ENCODE measurements at places on chromosomes 2 and 18.

GRCh38 chr2:11596801-11597200 is 63.0 kb downstream of the GREB1 start:
- no peak for DNase-seq

GRCh38 chr2:223328578-223328977 is 273.6 kb downstream of the SCG2 start:
- no peak for DNase-seq

GRCh38 chr2:11938196-11938595 is 191.8 kb downstream of the LPIN1 start:
- no peak for DNase-seq

- DNase-seq, result no peak
Measured at GRCh38 chr2:241020201-241020600, 21.8 kb downstream of the SNED1 start.

GRCh38 chr2:146814971-146815370 is 1029.9 kb upstream of the ACVR2A start:
- no peak for DNase-seq

- DNase-seq, result no peak
Measured at GRCh38 chr2:227234429-227234828, 70.0 kb downstream of the COL4A3 start.
